Psoas muscle (tissue), 8 donors: ENCODE measurements at places on chromosomes 7 and 10. TPM values are rescaled to one million over a fixed set of nuclear protein-coding genes. Genes with fewer than 3 reads are reported as not detected.

CHST3 gene
- polyA plus RNA-seq: 3.3 TPM

ADAM22 gene
- polyA plus RNA-seq: 0.14 TPM

TAS2R4 gene
- polyA plus RNA-seq: 0.07 TPM

C10orf105 gene
- 0.03 TPM for polyA plus RNA-seq

INA gene
- polyA plus RNA-seq: 0.06 TPM

METTL2B gene
- 24.2 TPM for polyA plus RNA-seq

OPN1SW gene
- not detected for polyA plus RNA-seq

FGF8 gene
- polyA plus RNA-seq: not detected

DNA sequence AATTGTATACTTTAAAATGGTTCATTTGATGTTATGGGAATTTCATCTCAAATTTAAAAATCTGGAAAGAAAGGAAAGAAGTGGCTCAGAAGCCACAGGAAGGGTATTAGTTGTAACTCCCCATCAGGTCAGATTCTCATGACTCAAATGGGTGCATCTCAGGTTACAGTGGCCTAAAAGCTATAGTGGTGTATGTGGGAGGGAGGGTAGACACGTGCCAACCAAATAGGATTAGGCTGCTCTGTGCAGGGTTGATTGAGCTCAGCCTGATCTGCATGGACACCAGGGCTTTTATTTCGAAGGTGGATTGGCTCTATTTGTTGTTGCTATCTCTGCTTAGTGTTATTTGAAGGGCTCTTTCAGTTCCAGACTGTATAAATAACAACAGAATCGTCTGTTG lies 121.5 kb upstream of the PRR15 start:
- no peak for DNase-seq

GRCh38 chr7:25636871-25637283 lies 408.6 kb upstream of the NPVF start:
- DNase-seq: no peak

- no peak for DNase-seq
These were observed 25.2 kb downstream of the ZNF775 start for GRCh38 chr7:150404172-150404804.

DNA sequence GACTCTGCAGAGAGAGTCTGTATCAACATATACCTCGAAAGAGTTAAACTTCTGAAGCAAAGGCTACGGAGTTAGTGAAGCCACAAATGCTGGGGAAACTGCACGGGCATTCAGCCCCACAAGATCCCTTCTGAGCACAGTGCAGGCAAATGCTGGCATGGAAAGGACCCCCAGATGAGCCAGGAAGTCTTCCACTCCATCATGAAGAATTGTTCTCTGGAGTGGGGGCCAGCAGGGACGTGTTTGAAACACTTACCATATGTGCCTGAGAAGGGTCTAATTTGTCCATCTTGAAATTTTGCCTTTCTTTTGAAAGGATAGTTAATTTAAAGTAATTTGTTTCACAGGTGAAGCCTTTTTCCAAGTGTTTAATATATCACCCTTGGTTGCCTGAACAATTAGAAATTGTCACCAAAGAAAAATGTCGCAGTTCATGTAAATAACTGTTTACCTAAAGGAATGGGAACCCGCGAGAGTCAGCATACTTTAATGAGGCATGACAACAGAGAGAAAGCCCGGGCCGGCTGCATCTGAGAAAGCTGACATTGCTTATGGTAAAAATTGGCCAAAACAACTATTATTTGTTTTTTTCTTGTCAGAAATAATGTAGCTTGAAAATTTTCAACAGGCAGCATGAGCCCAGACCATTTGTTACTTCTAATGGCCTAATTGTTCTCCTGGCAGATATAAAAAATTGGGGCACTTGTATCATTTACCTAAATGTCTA lies 287.6 kb upstream of the MGMT start:
- no peak for DNase-seq

DNA sequence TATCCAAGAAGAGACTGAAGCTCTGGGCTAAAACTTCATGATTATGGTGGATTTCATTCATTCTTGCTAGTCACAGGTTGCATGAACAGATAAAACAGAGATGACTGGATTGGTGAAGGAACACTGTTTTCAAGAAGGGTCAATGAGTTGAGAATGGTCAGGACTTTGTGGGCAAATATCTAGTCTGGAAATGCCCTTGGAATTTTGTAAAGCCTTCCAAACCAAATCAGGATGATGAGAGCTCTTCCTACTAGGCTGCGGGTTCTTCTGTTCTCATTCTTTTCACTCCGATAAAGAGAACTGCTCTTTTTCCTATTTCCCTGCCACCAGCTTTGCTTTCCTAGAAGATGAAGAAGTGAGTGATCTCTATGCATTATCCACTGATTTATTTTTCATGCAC lies 171.4 kb downstream of the ARID5B start:
- DNase-seq: no peak

DNA sequence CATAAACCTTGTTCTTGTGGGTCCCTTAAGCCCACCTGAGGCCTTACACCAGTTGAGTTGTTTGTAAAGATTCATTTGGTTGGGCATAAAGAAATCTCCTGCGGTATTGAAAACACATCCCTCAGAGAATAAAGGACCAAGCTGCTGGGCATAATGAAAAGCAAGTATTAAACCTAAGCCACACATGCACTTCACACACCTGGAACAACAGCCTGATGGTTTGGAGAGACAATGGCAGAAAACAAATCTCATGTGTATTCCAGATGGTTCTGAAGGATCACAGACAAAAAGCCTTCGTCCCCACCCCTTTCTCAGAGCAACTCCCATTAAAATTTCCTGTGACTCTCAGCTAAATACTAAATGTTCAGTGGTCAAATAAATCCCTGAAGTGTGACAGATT lies 44.2 kb downstream of the FEZF1 start:
- DNase-seq: no peak

DNA sequence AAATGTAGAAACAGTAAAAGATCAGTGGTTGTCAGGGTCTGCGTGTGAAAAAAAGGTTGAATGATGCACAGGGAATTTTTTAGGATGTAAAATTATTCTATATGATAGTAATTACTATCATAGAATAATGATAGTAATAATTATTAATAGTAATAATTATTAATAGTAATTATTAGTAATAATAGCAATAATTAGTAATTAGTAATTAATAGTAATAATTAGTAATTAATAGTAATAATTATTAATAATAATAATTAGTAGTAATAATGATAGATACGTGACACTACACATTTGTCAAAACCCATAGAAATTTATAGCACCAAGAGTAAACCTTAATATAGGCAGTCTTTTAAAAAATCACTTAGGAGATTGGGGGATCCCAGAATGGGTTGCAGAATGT lies 4.5 kb upstream of the NUDCD3 start:
- DNase-seq: no peak

DNA sequence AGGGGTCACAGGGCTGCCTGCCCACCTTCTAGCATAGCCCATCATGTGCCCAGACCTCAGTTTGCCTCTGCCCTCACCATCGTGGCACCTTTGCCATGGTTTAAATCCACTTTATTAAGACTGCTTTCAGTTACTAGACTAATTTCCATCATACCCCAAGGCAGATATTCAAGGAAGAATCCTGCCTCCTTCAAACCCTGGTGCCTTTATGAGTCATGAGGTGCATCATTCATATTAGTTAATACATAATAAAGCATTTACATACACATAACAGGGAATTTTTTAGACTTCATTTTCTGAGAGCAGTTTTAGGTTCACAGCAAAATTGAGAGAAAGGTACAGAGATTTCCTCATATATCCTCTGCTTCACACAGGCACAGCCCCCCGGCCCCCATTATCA lies 62.8 kb downstream of the CXCL12 start:
- DNase-seq: no peak

DNA sequence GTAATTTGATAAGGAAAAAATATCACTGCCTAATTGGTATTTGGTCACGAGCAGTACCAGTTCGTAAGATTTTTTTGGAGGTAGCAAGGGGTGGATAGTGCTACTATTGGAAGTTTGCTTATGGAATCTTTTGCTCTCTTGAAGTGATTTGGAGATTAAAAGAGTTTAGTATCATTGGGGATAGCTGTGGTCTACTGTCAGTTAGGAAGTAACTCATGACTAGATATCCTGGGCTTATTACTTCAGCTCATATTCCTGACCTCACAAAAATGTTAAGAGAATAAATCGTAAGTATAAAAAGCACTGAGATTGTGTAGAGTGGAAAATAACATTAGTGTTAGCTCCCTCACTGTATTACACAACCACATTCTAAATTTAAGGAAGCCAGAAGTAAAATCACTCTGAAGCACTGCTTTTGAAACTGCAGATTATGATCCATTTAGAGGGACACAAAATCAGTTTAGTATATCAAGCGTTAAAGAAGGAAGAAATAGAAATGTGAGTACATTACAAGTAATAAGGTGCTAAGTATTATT lies 22.6 kb downstream of the SGPL1 start:
- no peak for DNase-seq

- DNase-seq: no peak
These were observed 32.9 kb upstream of the EIF5AL1 start for GRCh38 chr10:79479283-79479909.

DNA sequence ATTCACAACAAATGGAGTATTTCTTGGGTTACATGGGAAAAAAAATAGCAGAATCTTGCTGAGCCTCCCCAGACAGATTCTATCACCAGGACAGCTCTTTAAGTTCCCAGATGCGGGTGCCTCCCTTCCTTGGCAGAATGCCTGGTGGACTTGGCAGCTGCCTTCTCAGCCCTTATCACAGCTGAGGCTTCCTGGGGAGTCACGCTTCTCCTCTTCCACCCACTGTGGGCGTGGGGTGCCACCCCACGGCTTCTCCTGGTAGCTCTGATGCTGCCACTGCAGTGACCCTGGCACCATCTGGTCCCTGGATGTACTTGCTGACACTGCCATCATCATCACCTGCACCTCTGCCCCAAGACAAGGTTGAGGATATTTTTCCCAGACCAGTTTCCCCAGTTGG lies 16.2 kb upstream of the NME8 start:
- DNase-seq: peak; percentile 37

GRCh38 chr10:4656576-4657194 lies 169.3 kb upstream of the AKR1E2 start:
- peak; percentile 40 for DNase-seq

GRCh38 chr10:120011359-120012130 lies 119.0 kb downstream of the SEC23IP start:
- DNase-seq: no peak

- no peak for DNase-seq
These were observed 252.1 kb downstream of the GLI3 start for GRCh38 chr7:41984888-41985287.

DNA sequence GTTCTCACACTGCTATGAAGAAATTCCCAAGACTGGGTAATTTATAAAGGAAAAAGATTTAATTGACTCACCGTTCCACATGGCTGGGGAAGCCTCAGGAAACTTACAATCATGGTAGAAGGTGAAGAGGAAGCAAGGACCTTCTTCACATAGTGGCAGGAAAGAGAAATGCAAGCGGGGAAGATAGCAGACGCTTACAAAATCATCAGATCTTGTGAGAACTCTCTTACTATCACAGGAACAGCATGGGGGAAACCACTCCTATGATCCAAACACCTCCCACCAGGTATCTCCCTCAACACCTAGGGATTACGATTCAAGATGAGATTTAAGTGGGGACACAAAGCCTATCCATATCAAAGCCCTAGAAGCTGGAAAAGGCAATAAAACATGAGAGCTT lies 130.8 kb downstream of the MDFIC start:
- no peak for DNase-seq

DNA sequence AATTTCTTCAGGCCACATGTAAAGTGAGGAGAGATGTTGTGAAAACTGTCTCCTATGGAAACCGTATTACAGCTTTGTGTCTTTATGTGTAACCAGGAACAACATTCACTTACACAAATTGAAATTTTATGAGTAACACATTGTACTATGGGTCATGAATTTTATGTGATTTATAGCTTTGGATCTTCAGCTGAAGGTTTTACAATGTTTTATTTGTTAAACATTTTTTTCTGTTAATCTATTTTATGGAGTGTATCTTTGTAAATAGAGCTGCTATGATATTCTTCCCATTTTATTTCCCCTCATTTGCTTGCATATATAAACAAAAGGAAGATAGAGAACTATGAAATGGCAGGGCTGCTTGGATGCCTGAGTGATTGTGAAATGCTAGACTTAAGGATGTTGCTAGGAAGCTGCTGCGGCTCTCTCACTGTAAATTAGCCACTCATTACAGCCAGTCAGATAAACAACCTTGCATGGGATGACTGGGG lies 104.5 kb upstream of the PCLO start:
- no peak for DNase-seq

- DNase-seq: no peak
These were observed 119.8 kb downstream of the NKX6-2 start for GRCh38 chr10:132665946-132666704.

- DNase-seq: no peak
These were observed 303.1 kb upstream of the NPSR1 start for GRCh38 chr7:34354899-34355298.

DNA sequence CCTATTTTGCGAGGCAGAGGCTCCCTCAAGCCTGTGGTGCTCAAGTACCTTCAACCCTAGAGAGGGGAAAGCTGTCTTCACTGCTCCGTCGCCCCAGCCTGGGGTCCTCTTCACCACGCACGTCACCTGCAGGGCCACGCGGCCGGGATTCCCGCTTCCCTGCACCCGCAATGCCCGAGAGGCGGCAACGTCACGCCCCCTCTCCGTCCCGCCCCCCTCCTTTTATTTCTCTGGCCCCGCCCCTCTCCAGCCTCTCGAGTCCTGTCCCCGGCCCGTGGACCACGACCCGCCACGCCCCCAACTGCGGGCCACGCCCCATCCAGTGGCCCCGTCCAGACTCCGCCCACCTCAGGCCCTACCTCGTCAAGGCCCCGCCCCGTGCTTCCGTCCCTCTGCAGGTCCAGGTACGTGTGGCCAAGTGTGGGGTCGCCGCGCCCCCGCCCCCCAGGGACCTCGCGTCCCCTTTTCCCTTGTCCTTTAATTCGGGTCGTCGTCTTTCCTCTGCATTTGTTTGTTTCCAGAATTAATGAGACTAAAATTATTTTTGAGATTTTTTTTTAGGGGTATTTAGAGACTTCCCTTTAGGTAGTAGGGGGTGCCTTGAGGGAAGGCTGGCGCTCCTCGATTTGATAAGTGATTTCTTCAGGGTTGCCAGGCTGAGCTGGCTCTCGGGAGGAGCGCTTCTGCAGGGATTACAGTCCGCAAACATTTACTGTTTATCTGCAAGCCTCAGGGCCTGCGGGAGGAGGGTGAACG lies 69.8 kb upstream of the BAIAP2L1 start:
- DNase-seq: peak; percentile 18

- no peak for DNase-seq
These were observed 57.6 kb upstream of the PIK3CG start for GRCh38 chr7:106807474-106807873.

- DNase-seq: no peak
These were observed 103.0 kb downstream of the JAZF1 start for GRCh38 chr7:28077616-28078015.

- no peak for DNase-seq
These were observed 80.5 kb upstream of the NPS start for GRCh38 chr10:127468632-127469031.

GRCh38 chr7:137032436-137032835 lies 164.0 kb downstream of the CHRM2 start:
- no peak for DNase-seq
